SK-MEL-5 (cell line): ENCODE measurements at places on chromosomes 1 and 21. TPM values are rescaled to one million over a fixed set of nuclear protein-coding genes. Genes with fewer than 3 reads are reported as not detected.
A peak's percentile ranks its signal among the peaks of the same experiment; 100 is the strongest.

- no peak for DNase-seq
These were observed 6.3 kb upstream of the CAMSAP2 start for GRCh38 chr1:200732438-200732837.

- DNase-seq: no peak
These were observed 7.2 kb upstream of the TNFSF18 start for GRCh38 chr1:173057984-173058383.

DNA sequence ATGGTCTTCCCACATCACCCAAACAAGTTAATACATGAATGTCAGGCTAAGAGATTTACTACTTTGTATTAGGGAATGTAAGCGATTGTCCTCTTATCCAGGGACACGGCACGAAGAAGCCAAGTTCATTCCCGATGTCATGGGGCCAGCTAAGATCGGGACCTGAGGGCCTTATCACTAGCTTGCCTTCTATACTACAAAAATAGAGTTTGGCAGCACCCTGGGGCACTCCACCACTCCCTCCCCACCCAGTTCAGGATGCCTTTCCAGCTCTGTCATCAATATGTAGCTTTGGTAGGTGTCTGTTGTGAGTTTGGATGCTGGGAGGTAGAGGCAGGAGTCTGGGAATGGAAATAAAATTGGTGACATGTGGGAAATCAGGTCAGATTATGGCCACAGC is 197.5 kb downstream of the ATG4C start:
- DNase-seq: no peak

DNA sequence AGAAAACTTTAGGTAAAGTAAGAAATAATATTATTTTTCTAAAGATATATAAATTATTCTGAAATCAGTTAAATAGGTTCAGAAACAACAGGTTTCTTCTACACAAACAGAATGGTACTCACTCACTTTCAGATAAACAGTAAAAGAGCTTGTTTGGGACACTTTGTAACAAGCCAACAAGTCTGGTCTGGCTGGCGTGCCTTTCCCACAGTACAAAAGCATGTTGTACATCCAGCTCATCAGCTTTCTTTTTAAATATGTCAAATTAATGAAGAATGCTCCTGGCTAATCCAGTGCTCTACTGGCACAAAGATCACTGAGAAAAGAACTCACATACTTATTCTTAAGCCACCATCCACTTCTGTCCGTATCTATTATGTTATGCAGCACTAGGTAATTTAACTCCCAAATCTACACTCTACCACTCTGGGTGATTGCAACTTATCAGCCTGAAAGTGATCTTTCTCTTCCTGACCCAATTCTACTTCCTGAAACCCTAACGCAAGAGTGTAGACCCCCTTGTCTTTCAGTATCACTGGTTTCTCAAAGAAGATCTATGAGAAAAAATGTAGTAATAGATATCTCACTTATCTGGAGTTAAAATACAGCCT is 32.6 kb downstream of the TRIT1 start:
- no peak for DNase-seq

GRCh38 chr1:117244306-117244705 is 33.6 kb upstream of the VTCN1 start:
- DNase-seq: peak; percentile 53

GRCh38 chr21:29808153-29808552 is 131.6 kb downstream of the GRIK1 start:
- no peak for DNase-seq

DNA sequence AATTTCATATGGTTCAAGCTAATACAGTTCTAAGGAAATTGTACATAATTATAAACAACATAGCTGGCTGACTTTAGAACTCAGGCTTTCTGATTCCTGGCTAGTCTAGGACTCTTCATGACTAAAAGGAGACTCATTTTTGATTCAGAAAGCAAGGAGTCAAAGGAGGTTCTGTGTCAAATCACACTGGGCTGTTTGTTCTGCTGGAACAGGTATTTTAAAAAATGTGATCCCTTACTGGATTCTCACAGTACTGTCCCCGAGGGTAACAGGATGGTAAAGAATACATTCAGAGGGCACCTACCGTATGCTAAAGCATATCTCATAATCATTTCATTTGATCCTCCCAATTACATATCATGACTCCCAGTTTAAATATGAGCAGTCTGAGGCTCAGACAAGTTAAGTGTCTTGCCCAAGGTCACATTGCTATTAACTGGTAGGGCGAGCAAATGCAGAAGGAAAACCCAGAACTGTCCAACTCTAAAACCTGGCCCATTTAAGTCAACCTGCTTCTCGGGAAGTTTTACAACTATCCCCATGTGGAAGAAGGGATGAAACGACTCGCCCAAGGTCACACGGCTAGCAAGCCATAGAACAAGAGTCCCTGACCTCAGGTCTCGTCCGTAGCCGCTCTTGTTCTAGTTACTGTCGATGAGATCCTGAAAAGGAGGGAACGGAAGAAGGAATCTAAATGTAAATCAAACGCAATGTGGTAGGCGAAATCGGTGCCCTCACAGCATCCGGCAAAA is 675 bp downstream of the MYSM1 start:
- DNase-seq: peak; percentile 13

DNA sequence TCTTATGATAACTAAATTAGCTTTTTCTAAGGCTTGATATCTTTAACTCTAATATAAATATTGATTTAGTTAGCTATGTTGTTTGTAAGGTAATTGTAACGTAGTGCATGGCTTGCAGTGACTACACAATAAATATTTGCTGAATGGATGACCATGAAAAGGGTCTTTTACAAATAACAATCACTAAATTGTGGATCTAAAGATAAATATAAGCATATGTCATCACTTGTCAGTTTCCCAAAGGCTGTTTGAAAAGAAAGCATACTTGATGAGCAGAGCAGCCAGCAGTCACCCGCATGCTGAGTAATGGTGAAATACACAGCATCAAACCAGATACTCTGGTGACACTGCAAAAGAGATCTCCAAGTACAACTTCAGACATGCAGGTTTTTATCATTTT is 92.5 kb upstream of the FMN2 start:
- peak; percentile 16 for DNase-seq

DNA sequence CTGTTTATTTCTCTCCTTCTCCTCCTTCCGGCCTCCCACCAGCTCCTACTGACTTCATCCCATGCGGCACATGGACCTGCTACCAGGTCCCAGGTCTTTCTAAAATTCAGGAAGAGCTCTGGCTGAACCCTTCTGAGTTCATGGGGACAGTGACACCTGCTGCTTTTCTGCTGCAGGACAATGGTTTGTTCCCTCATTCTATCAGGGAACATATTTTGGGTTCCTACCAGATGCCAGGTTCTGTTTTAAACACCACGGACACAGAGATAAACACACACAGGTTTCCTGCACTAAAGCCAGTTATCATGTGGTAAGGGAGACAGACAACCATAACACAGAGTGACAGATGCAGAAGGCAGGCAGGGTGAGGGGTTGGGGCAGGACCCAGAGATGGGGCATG is 114.0 kb upstream of the RAB4A start:
- DNase-seq: no peak

- peak; percentile 99 for DNase-seq
These were observed 55.3 kb downstream of the RIPK4 start for GRCh38 chr21:41711416-41712007.

GRCh38 chr1:92804721-92805201 is 19.9 kb upstream of the EVI5 start:
- peak; percentile 96 for DNase-seq

DNA sequence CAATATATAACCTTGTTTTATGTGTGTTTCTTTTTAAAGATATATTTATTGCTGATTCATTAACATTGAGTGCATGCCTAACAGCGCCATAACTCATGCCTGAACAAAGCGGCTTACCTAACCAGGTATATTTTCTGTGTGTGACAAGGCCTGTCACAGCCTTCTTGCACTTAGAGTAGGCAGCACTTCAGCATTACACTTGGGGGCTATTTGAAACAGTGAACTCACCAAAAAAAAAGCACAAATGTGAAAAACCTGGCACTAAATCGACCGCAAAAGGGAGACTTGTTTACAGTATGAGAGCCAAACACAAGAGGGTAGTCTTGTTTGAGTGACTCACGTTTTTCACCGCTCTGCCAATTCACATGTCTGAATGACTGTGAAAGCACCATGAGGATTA is 111.7 kb downstream of the DISP1 start:
- no peak for DNase-seq

DNA sequence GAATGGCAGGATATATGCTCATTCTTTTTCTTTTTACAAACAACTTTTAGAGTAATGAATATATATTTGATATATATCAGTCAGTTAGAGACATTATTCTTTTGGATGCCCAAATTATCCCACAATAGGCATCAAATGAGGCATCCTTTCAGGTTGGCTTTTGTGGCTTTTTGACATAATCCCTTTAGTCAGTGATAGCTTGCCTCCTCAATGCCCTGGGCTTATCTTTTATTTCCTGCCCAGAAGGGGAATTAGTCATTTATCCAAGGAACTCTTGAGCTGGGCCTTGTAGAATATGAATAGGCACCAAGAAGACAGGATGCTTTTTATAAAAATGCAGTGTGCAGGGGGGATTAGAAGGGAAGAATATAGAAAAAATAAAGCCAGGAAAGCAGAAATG is 22.2 kb downstream of the EPHX4 start:
- no peak for DNase-seq

DNA sequence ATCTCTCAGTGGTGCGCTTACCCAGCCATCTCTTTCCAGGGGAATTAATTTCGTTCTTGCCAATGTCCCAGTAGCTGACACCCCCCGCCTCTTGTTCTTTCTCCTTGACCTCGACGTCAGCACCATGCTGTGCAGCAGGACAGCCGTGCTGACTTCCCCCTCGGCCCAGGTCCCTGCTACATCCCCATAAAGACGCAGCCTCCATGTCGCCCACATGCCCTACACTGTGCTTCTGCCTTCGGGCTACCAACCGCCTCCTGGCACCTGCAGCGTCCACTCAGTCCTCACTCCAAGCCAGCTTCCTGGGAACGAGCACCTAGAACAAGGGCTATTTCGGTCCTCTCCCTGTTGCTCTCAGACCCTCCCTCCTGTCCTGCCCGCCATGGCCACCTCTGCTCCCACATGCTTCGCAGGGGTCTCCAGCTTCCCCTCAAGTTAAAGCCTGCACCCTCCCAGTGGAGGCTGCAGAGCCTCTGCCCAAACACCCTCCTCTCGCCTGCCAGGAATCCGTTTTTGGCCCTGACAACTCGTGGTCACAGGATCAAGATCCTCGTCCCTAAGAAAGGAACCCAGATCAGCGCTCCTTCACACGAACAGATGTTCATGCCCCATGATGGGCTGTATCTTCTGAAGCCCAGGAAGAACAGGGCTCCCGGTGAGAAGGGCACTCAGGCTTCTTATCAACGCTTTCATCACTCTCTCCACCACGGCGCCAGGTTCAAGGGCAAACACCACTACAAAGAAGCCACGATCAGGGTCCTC is 109.7 kb downstream of the NPHP4 start:
- DNase-seq: no peak

DNA sequence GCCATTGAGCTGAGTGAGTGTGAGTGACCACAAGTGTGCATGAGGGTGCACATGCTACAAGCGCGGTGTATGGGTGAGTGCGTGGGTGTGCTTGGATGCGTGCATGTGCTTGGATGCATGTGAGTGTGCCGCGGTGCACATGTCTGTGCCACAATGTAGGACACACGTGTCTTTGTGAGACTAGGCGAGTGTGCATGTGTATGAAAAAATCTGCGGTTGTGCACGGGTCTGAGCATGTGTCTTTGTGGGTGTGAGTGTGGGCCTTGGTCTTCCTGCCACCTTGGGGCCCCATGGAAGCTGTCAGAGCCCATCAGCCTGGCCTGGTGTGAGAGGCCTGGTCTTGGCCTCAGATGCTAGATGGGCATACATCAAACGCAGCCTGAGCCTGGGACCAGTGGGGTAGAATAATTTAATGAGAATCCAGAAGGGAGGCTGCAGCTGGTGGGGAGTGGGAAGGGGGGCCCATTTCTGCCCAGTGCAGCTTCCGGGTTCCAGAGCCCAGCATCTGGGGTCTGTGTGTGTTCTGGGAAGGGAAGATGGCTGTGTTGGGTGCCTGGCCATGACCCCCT is 103.9 kb upstream of the SLC2A1 start:
- DNase-seq: no peak

GRCh38 chr1:10901091-10901890 is 104.8 kb upstream of the CASZ1 start:
- DNase-seq: no peak

DNA sequence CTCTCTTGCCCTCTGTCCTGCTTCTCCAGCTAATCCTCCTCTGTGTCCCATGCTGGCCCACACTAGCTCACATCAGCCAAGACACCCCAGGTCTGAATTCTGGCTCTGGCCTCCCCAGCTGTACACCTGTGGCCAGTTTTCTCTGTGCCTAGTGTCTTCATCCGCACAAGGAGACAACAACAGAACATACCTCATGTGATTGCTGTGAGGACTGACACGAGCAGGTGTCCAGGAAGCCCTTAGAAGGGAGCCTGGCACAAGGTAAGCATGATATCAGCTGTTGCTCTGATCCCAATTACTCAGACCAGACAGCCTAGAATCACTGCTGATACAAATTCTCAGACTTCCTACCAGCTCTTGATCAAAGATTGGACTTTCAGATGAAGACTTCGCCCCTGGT is 71.2 kb upstream of the GJB5 start:
- DNase-seq: no peak

DNA sequence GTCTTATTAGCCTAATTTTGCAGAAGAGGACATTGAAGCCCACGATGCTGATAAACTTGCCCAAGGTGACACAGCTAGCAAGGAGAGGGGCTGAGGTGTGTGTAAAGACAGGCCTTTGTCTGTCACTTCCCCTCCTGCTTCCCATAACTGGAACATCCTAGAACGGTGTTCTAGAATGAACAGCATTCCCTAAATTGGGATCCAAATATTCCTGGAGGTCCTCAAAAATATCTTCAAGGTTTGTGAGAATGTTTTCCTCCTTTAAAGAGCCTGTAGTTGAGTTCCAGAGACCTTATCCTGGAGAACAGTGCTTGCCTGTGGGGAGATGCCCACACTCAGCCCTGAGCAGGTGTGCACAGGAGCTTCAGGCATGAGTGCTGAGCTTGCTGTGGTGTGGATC is 41.5 kb upstream of the SAMD13 start:
- DNase-seq: no peak

Gene IFI44
- 0.53 and 0.66 TPM in 2 replicates for total RNA-seq

Gene CLEC20A
- not detected in 2 replicates for total RNA-seq

Gene S100A14
- not detected in 2 replicates for total RNA-seq

Gene CLCA4
- not detected in 2 replicates for total RNA-seq

Gene NTRK1
- 0.32 and 0.53 TPM in 2 replicates for total RNA-seq

Gene KCNK1
- 0.45 TPM in 1 of 2 replicates, not detected in the other for total RNA-seq

Gene ZNF683
- total RNA-seq: not detected in 2 replicates

Gene CTPS1
- 19.2 and 23.0 TPM in 2 replicates for total RNA-seq

Gene TINAGL1
- 0.13 TPM in 1 of 2 replicates, not detected in the other for total RNA-seq

Gene CFHR2
- not detected in 2 replicates for total RNA-seq

Gene TMEM269
- total RNA-seq: not detected in 2 replicates
